Right atrium auricular region (tissue), 2 donors: ENCODE measurements at places on chromosomes 1 and 21. TPM values are rescaled to one million over a fixed set of nuclear protein-coding genes. Genes with fewer than 3 reads are reported as not detected.
A peak's percentile ranks its signal among the peaks of the same experiment; 100 is the strongest.

DNA sequence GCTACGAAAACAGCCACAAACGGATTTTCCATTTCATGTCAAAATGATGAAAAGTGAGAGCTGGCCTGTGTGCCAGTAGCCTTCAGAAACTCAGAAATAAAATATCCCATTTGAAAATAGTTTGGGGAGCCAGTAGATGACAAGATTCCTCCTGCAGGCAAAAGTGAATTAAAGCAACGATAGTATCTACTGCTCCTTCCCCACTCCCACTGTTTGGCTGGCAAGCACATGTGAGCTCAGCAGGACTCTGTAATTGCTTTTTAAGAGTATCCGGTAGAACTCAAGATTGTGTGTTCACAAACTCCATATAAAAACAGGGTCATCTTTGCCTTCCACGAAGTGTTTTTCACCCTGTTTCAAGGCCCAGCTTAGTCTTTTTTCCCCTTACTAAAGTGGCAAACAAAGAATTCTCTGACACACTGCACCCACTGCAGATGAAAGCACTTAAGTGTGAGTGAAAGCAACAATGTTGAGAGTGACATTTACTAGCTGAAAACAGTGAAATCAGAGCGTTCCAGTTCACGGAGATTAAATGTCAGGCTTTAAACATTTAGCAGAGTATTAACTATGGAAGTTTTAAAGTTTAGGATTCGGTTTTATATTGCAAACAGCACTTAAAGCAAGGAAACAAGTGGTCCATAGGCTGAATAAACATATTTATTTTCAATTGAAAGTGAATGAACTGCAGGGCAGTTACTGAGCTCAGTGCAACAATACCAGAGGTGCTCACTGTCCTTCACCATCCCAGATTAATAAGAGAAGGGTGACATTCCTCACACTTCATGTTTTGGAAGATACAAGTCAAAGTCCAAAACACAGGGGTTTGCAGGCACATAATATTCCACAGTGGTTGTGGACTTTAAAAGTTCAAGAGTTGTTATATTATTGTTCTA, 70.0 kb downstream of the ALG14 start:
- DNase-seq = no peak

The CCDC185 gene
- not detected for total RNA-seq

- DNase-seq = peak; percentile 63
Measured at GRCh38 chr1:184387476-184388318, 868 bp downstream of the C1orf21 start.

DNA sequence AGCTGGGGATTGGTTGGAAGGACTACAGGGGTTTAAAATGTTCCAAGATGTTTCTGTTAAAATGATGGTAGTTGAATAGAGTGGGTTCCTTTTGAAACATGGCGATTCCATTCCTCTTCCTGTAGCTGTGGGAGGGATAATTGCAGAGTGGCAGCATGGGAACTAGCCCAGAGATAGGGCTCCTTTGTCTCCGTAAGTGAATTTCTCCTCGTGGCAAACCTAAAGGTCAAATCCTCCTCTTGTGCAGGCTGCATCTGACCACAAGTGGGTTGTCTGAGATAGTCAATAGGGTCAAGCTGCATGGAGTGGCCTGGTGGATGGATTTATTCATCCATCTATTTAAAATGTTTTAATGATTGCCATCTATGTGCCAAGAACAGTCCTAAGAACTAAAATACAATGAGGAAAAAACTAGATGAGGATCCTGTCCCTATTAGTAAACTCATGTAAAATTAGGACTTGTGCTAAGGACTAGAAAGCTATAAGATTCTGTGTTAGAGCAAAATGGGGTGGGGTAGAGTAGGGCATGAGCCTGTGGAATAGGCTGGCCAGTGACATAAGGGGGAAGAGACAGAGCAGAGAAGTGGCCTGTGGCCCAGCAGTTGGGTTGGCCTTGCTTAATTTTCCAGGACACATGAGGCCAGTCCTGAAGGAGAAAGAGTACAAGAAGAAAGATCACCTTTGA, 89.1 kb upstream of the IVNS1ABP start:
- no peak for DNase-seq
